ENCODE measurements at places on chromosomes 13 and 19. TPM values are rescaled to one million over a fixed set of nuclear protein-coding genes. Genes with fewer than 3 reads are reported as not detected.

GRCh38 chr13:40230833-40231266 lies 435.6 kb downstream of the FOXO1 start:
- no peak for DNase-seq

GRCh38 chr13:51336746-51337145 lies 2.7 kb upstream of the SERPINE3 start:
- DNase-seq = no peak

DNA sequence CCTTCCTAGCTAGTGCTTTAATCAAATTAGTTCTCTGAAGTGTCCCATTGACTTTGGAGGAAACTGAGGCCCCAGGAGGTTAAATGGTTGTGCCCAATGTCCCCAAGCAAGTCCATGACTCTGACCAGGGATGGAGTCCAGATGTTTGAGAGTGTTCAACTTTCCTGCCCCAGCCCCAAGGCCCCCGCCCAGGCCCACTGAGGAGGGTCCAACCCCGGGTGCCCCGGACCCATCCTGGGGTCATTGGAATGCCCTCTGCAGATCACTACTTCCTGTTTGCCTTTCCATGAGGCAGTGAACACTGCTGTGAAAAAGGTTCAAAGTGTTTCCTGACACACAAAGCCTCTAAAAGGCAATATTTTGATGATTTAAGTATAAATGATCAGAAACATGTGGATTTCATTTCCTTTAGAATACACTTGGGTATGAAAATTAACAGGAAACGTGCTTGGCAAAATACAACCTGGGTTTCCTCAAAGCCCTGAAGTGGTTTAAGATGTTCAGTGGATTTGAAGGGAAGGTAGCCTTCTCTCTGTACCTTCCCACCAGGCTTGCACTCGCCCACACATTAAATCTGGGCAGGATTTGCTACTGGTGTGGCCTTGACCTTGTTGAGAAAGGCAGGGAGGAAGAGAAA lies 335.7 kb downstream of the TSHZ3 start:
- DNase-seq = no peak

Gene CAMSAP3
- not detected for total RNA-seq

Gene SPACA4
- not detected for total RNA-seq

- DNase-seq = no peak
Measured at GRCh38 chr13:47687577-47687976, 313.5 kb downstream of the SUCLA2 start.

Gene TNFSF13B
- total RNA-seq = 0.56 TPM

DNA sequence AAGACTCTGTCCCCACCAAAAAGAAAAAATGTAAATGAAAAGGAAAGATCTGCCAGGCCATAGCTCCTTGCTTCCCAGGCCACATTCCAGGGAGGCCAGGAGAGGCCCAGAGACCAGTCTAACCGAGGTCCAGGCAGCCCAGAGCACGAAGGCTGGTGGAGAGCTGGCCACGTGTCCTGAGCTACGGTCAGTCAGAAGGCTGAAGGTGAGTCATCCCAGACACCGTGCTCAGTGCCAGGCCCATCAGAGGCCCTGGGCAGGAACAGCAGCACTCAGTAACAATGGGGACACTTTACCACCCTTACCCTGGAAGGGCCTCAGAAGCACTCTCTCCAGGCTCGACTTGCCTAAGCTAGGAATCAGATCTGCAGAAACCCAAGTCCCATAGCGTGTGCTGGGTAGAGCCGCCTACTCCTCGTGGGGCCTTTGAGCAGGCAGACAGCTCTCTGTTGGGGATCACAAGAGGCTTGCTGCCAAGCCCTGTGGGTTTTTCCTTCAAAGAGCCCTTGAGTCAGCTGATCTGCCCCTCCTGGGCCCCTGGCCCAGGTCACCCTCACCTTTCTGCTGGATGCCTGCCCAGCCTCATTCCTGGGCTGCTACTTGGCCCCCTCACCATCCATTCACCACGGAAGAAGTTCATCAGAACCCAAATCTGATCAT lies 11.6 kb upstream of the DNMT1 start:
- peak; percentile 66 for DNase-seq

Gene ZNF557
- total RNA-seq = 16.9 TPM

DNA sequence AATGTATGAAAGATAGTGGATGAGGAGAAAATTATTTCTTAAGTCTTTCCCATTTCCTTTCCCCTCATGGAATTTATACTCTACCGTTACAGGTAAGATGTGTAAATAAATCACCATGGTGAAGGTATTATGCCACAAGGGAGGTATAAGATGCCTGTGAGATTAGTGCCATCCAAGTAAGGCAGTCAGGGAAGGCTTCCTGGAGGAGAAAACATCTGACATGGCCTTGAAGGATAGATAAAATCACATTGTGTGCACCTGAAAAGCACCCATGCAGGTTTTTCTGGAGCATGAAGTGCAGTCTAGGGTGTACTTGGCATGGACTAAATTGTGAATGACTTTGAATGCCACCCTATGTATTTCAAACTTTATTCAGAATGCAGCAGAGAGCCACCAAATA lies 15.3 kb downstream of the MBNL2 start:
- DNase-seq = no peak

DNA sequence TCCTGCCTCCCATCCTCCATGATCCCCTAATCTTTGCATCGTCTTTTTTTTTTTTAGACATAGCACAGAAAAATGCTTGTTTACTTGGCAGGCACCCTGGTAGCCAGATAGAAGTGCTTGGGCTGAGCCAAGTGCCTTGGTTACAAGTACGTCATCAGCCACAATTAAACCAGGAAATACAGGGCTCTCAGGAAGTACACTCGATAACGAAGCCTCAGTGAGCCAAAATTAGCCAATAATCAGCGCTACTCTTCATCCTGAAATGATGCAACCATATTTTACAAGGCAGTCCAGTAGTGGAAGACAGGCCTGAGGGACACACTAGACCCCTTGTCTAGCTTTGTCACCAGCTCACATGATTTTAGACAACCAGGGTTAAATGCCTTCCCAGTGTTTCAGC lies 194.0 kb upstream of the NBEA start:
- no peak for DNase-seq

Data from IMR-90 (cell line).